ENCODE measurements at places on chromosomes 5 and 9.

DNA sequence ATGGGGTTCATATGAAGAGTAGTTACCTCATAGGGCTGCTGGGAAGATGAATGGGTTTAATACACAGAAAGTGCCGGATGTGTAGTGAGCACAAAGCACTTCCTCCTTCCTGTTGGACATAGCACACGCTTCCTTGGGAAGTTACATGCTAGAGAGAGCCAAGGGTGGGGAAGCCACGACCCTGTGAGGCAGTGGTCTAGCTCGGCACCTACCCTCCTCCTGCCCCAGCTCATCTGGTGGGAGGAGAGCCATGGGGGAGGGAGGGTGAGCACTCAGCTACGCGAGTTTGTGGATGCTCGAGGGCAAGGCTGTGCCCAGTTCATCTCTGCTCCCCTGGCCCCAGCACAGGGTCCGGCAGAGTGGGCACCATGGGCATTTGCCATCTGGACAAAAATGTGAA, 43.6 kb upstream of the NEK6 start:
- no peak for ATAC-seq

GRCh38 chr5:101346447-101346846, 443.4 kb upstream of the ST8SIA4 start:
- ATAC-seq, result peak; percentile 24

DNA sequence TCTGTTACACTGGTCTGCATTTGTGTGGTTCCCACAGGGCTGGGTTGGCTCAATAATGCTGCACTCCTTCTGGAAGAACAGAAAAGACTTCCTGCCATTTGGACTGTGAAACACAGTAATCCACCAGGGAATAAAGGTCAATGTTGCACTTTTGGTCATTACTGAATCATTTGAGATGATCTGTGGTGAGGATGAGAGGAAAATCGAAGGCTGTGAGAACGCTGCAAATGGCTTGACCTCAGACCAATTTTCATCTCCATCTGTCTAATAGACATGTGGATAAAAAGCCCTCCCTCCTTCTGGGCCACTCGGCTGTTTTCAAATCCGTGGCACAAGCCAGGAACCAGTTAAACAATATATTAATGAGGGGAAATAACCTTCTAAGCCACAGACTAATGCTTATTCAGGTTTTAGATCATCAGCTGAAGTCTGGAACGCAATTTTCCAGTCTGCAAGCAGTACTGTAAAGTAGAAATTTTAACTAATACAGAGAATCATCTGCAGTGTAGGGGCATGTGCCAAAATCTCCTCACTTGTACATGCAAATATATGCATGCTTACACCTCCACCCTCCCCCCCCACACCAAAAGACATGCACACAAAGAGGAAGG, 20.2 kb downstream of the TLE1 start:
- ATAC-seq, result peak; percentile 82

GRCh38 chr5:72760259-72760658, 56.2 kb upstream of the TNPO1 start:
- no peak for ATAC-seq

- ATAC-seq, result no peak
Measured at GRCh38 chr9:21677387-21677786, 125.0 kb upstream of the MTAP start.

GRCh38 chr5:12795333-12795663, 891.1 kb upstream of the CTNND2 start:
- no peak for ATAC-seq

DNA sequence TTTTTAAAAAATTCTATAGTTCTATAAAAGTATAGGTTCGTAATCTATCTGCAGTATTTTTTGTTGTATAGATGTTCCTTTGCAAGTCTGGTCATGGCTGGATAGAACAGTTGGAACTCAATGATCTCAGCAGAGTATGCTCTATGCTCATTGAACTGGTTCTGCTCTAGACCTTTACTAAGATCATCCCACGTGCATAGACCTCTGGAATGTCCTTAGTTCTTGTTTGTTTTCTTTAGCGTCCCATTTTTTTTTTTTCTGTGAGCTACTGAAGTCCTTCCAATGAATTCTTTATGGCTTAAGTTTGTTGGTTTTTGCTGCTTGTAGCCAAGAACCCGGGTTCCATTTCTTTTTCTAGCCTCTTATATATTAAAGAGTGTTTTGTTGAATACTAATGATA, 3.5 kb downstream of the TMEM38B start:
- ATAC-seq, result no peak

GRCh38 chr9:133971121-133971951, 20.8 kb downstream of the VAV2 start:
- peak; percentile 69 for ATAC-seq

DNA sequence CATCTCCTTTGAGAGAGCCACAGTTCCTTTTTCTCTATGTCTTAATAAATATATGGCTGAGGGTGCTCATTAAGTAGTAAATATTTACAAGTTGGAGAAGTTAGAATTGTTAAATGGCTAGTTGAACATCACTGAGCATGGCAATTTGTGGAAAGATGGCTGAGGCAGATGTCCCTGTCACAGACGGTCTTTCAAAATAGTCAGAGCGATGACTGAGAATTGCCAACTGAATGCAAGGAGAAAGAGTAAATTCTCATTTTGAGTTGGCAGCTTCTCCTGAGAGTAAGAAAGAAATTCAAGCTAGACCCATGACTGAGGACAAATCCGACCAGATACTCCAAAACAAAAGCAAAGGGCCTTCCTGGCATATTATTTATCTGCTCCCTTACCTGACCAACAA, 617.9 kb downstream of the KCTD16 start:
- no peak for ATAC-seq

DNA sequence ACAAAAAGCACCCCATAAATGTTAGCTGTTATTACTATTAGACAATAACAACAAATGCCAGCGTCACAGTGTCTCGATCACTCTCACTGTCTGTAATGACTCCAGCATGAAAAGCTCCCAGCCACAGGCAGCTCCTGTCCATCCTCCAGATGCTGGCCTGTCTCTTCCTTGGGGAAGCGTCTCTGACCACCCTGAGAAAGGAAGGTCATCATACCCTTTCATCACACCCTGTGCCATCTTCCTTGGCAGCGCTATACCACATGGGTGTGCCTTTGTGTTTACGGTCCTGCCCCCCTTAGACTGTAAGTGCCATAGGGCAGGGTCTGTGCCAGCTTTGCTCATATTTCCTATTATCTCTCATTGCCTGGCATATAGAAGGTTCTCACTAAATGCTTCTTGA, 90.6 kb downstream of the PRRT1B start:
- no peak for ATAC-seq

GRCh38 chr9:134671341-134672113, 29.9 kb downstream of the COL5A1 start:
- ATAC-seq, result no peak

GRCh38 chr5:157109744-157110143, 900 bp upstream of the HAVCR2 start:
- ATAC-seq, result peak; percentile 83

DNA sequence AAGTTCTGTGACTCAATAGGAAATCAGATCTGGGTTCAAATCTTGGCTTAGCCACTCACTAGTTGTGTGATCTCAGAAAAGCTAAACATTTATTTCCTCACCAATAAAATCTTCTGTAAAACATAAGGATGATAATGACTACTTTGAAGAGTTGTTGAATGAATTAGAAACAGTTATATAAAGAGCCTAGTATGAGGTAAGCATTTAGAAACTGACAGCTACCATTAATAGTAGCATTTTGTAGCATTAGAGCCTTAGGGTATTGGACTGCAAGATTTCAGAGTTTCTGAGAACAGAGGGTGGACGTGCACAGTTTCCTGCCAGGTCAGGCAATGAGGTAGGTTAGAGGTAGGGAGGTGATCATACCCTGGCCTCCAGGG, 293.2 kb downstream of the CWC27 start:
- peak; percentile 42 for ATAC-seq

- no peak for ATAC-seq
Measured at GRCh38 chr5:53095931-53096525, 13.5 kb downstream of the MOCS2 start.

DNA sequence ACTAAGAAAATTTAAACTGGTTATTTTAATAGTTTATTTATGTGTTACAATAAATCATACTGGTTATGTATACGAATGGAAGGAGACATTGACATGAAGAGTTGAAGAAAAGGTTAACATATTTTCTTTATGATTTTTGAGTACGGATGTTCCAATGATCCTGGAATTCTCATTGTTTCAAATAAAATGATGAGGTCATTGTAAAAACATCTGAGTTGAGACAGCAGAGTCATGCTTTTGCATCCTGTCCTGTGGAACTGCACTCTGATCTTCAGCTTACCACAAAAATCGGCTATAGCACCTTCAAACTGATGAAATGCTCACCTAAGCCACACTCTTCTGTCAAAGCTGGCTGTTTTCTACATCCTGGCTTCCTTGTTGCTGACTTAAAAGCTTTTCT, 67.8 kb downstream of the PTCD2 start:
- no peak for ATAC-seq

DNA sequence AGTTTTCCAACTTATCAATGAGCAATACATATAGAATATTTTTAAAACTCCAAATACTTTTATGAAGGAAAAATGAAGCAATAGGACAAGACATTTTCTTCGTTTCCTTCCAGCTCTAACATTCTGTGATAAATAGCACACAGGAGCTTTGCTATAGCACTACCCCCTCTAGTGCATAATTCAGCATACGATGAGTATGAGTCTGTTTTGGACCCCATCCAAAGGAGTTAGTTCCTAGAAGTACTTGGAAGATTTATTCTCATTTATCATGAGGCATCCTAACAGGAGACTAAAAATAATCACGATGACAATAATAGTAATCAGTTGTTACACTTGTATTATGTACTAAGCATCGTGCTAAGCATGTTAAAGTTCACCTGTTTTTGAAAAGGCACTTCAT, 1061.3 kb upstream of the DMAC1 start:
- ATAC-seq, result no peak

- ATAC-seq, result peak; percentile 72
Measured at GRCh38 chr9:92133949-92134604, 18.9 kb upstream of the SPTLC1 start.

- ATAC-seq, result no peak
Measured at GRCh38 chr9:117464941-117465616, 50.2 kb upstream of the ASTN2 start.

- peak; percentile 36 for ATAC-seq
Measured at GRCh38 chr9:128061275-128061960, 5.7 kb downstream of the NAIF1 start.

DNA sequence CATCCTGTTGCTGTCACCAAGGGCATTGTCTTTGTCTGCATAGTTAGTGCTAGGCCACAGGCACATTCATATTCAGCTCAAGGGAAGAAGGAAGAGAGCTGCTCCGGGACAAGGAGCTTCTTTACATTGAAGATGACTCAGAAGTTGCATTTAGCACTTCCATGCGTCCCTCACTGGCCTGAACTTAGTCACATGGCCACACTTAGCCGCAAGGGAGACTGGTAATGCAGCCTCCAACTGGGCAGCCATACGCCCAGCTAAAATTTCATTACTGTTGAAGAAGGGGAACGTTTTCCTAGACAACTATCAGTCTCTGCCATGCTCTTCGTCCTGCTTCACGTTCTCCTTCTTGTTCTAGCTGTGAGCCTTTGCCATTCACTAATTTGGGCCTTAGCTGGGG, 20.0 kb downstream of the ACTL7B start:
- no peak for ATAC-seq

DNA sequence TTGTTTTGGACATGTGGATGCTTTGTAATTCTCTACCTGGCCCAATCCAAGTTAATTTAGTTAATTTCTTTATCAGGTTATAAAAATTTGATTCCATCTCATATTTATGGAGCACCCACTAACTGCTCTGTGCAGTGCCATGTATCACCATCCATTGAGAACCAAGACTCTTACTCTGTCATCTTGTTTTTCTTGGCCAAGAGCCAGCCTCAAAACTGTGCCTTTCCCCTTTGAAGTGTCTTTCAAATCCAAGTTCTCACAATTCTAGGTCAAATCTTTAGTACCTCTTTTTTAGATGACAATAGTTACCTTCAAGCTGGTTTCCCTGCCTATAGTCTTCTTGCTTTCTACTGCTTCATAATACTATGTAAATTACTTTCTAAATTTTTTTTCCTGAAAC, 3.2 kb downstream of the COMMD10 start:
- ATAC-seq, result no peak

DNA sequence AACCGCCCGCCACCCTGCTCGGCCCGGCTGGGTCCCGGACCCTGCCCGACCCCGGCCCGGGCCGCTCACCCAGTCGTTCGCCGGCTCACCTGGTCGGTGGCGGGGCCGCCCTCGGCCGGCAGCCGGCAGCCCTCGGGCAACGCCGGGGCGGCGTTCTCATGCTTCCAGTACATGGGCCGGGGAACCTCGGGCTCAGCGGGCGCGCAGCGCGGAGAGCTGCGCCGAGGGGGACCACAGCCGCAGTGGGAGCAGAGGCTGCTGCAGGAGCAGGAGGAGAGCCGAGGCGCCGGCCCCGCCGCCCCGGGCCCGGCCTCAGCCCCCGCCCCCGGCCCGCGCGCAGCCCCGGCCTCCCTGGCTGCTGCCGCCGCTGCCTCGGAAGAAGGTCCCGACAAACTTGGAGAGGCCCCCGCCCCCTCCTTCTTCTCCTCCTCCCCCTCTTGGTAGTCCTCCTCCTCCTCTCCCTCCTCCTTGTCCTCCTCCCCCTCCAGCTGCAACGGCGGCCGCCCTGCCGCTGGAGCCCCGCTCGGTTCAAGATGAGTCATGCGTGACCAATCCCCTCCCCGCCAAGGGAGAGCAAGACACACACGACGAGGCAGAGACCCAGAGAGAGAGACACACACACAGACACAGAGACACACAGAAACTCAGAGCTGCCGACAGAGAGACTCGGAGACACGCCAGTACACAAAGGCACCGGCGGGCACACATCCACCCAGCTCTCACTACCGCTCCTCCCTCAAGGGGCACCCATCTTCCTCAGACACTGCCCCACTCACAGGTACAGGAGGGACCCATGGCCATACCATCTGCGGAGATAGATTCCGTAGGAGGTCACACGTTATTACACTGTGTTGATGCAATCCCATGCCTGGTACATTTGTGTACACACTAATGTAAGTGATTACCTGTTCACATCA, at the start of gene LHX6:
Gene LHX6, minus strand, starts transcription at position 390 of the 917 bp plus-strand sequence. Its CDS starts 217 bp downstream, at position 173.
- ATAC-seq, result peak; percentile 37

- ATAC-seq, result peak; percentile 13
Measured at GRCh38 chr9:135018306-135018915, 69.1 kb upstream of the OLFM1 start.

GRCh38 chr9:106438928-106439327, 424.0 kb upstream of the ZNF462 start:
- no peak for ATAC-seq

GRCh38 chr5:4095918-4096630, 500.4 kb downstream of the IRX1 start:
- no peak for ATAC-seq

DNA sequence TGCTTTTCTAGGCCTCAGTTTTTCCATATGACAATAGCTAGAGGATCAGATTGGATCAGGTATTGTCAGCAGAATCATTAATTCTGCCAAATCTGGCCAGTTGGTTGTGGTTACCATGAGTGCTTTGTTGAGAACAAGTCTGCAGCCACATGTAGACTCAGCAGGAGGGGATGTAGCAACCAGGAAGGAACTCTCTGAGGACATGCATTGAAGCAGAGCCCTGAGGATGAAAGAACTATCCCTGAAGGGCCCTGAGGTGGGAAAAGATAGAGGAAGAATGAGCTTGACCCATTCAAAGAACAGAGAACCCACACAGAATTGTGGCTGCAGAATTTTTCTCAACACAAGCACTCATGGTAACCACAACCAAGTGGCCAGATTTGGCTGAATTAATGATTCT, 60.1 kb upstream of the AFAP1L1 start:
- no peak for ATAC-seq
